GM03348 (cell line): ENCODE measurements at places on chromosomes 2 and 18.
A peak's percentile ranks its signal among the peaks of the same experiment; 100 is the strongest.

DNA sequence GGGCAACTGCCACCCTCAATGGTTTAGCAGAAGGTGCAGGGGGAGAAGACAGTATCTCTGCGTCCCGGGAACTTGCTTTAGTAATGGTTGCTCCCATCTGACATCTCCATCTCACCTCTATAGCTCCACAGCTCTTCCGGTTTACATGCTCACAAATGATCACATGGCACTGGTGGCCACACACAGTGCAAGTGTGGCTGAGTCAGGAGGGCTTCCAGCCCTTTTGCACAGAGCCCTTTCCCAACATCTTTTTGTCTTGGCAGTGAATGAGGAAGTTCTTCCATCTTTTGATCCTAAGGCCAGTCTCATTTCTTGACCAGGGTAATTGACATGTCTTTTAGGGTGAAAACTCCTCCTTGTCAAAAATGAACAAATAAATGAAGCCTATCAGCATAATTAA, 347.7 kb downstream of the LPIN1 start:
- DNase-seq = no peak

DNA sequence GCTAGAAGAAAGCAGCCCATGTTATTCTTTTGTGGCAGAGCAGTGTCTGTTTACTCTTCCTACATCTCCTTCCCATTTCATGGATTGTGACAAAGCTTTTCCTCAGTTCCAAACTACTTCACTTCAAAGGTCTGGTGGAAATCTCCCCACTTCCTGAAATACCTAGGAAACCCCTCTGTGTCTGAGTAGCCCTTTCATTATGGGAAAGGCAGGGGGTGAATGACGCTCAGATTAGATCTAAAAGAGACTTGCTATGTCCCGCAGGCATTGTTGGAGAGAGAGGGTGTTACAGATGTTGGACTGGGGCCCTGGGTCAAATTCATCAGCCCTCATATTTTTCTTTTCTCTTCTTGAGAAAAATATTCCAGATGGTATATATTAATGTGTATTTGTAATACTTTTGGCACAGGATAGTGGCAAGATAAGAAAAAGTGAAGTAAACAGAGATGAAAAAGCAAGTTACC, 675.0 kb downstream of the IRS1 start:
- DNase-seq = no peak

- no peak for DNase-seq
Observed at GRCh38 chr2:6580982-6581381, 284.7 kb downstream of the CMPK2 start.

- DNase-seq = no peak
Observed at GRCh38 chr2:237760506-237761502, 37.8 kb upstream of the RBM44 start.

DNA sequence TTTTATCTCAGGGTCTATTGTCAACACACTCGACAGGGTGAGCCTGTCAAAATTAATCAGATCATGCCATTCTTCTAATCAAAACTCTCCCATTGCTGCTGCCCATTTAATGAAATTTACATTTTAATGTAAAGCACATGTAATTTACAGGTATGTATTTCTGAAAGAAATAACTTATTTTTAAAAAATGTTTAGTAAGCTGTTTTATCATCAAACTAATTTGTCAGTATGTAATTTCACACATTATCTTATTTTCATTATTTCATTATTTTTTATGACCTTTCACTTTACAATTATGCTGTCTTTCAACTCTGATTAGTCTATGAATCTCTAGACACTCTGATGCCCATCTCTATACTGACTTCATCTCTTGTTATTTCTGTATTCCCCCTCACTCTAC, 467.8 kb downstream of the ZNF804A start:
- no peak for DNase-seq

GRCh38 chr2:44836174-44836573, 105.3 kb upstream of the SIX3 start:
- no peak for DNase-seq

- DNase-seq = peak; percentile 1
Observed at GRCh38 chr2:98121149-98121548, 34.2 kb downstream of the VWA3B start.

GRCh38 chr2:226797989-226798421, 1.6 kb downstream of the IRS1 start:
- no peak for DNase-seq

- no peak for DNase-seq
Observed at GRCh38 chr2:108707300-108707699, 12.0 kb upstream of the RANBP2 start.

GRCh38 chr2:74071426-74071825, 76.3 kb downstream of the BOLA3 start:
- no peak for DNase-seq

- DNase-seq = no peak
Observed at GRCh38 chr2:172260336-172260735, 157.6 kb upstream of the DLX2 start.

- no peak for DNase-seq
Observed at GRCh38 chr2:25308599-25308998, 33.1 kb downstream of the DNMT3A start.

- DNase-seq = no peak
Observed at GRCh38 chr2:3041841-3042600, 335.6 kb downstream of the EIPR1 start.

GRCh38 chr2:119478188-119478977, 45.9 kb downstream of the SCTR start:
- no peak for DNase-seq

DNA sequence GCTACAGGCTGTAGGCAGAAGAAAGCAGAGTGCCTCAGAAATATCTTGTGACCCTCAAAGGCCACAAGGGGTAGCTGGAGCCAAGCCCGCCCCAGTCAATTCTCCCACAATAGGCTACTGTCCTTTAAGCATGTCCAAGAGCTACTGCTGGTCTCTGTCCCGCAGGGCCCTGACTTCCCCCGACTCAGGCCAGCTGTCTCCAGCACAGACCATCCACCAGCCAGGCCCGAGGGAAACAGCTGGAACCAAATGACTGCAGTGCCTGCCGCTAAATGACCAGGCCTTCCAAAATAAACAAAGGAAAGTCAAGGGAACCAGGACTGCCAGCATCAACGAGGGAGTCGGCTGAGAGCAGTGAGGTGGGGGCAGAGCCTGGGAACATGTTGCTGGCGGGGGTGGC, 36.7 kb downstream of the MCFD2 start:
- DNase-seq = no peak

DNA sequence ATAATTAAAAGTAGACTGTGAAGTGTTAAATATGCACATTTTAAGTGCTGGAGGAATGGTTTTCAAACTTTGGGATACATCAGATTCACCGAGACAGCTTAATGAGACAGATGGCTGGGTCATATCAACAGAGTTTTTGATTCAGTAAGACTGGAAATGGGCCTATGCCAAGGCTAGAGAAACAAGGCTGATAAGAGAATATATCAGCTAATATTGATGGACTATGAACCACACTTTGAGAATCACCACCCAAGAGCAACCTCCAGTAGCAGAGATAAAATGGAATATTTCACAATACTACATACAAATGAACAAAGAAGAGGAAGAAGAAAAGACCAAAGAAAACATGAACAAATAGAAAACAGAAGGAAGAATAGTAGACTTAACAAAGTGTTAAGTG, 450.2 kb upstream of the KLHL29 start:
- DNase-seq = no peak

GRCh38 chr2:65790676-65790935, 358.2 kb upstream of the SPRED2 start:
- DNase-seq = no peak

- DNase-seq = no peak
Observed at GRCh38 chr2:112024231-112024630, 30.8 kb upstream of the TMEM87B start.

- no peak for DNase-seq
Observed at GRCh38 chr2:46748121-46748520, 167.5 kb downstream of the MCFD2 start.

- DNase-seq = no peak
Observed at GRCh38 chr2:191412353-191412752, 167.1 kb downstream of the MYO1B start.

- DNase-seq = no peak
Observed at GRCh38 chr2:155060896-155061295, 362.4 kb downstream of the KCNJ3 start.

GRCh38 chr18:2851771-2852170, 5.0 kb downstream of the EMILIN2 start:
- no peak for DNase-seq

DNA sequence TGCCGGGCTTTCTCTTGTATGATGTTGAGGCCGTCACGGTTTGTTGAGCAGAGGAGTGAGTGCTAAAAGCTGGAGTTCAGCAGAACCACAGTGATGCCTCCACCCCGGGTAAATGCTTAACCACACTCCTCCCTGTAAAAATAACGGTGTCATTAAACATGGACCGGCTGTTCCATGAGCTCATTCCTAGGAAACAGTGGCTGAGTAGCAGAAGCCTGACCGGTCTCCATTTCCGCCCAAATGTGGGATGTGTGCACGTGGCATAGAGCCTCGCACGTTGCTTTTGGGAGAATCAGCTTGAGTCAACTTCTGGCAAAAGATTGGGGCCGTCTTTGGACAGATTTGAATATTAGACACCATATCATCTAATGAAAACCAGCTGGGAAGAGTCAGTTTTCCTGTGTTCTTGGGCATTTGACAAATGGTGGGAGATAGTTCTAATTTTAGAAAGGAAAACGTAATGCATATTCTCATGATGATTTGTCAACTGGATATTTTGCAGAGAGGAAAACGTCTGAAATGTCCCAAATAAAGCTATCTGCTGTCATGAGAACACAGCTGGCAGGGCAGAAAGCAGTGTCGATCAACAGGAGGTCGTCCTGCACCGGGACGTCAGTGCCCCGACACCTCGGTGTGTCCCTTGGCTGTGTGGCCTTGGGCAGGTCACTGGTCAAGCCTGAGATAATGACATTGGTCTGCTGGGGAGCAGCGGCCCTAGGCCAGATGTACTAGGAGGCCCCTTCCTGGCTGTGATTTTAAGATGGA, 42.4 kb downstream of the LRRFIP1 start:
- peak; percentile 91 for DNase-seq

GRCh38 chr2:161586517-161587167, 37.6 kb upstream of the SLC4A10 start:
- peak; percentile 50 for DNase-seq

GRCh38 chr2:37623971-37624900, 47.2 kb downstream of the CDC42EP3 start:
- DNase-seq = no peak

GRCh38 chr18:8248576-8248975, 360.7 kb upstream of the RAB12 start:
- DNase-seq = no peak

- DNase-seq = no peak
Observed at GRCh38 chr2:708667-709066, 31.5 kb upstream of the TMEM18 start.

- DNase-seq = no peak
Observed at GRCh38 chr2:106098081-106098480, 96.0 kb downstream of the UXS1 start.

GRCh38 chr2:57907411-57907810, 139.2 kb upstream of the VRK2 start:
- DNase-seq = no peak

- DNase-seq = no peak
Observed at GRCh38 chr2:43004879-43005244, 212.5 kb upstream of the HAAO start.

DNA sequence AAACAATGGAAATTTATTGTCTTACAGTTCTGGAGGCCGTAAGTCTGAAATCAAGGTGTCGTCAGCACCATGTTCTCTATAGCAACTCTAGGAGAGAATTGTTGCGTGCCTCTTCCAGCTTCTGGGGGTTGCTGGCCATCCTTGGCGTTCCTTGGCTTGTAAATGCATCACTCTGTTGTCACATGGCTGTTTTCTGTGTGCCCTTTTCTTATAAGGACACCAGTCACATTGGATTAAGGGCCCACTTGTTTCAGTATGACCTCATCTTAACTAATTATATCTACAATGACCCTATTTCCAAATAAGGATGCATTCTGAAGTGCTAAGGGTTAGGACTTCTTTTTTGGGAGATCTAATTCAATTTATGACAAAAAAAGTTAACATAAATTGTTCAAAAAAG, 1.4 kb upstream of the PLEK start:
- no peak for DNase-seq

- no peak for DNase-seq
Observed at GRCh38 chr2:219335373-219335786, 2.8 kb upstream of the RESP18 start.

DNA sequence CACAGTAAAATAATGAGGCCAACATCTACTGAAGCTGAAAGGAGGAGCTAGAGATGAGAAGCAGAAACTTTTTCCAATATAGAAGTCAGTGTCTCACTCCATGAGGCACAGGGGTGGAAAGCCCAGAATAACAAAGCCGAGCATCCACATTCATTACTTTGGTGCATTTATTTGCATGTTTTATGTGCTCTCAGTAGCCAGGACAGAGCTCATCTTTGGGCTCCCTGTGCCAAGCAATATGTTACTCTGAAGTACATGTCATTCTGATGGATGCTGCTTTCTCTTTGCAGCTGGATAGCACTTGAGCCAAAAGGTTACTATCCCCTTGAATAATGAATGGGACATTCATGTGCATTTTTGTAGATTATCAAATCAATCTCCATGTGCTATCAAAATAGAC, 338.6 kb upstream of the SOX11 start:
- no peak for DNase-seq

- DNase-seq = no peak
Observed at GRCh38 chr2:227608561-227609338, 5.9 kb downstream of the SCYGR3 start.

GRCh38 chr2:222311319-222311977, 12.7 kb upstream of the PAX3 start:
- no peak for DNase-seq

DNA sequence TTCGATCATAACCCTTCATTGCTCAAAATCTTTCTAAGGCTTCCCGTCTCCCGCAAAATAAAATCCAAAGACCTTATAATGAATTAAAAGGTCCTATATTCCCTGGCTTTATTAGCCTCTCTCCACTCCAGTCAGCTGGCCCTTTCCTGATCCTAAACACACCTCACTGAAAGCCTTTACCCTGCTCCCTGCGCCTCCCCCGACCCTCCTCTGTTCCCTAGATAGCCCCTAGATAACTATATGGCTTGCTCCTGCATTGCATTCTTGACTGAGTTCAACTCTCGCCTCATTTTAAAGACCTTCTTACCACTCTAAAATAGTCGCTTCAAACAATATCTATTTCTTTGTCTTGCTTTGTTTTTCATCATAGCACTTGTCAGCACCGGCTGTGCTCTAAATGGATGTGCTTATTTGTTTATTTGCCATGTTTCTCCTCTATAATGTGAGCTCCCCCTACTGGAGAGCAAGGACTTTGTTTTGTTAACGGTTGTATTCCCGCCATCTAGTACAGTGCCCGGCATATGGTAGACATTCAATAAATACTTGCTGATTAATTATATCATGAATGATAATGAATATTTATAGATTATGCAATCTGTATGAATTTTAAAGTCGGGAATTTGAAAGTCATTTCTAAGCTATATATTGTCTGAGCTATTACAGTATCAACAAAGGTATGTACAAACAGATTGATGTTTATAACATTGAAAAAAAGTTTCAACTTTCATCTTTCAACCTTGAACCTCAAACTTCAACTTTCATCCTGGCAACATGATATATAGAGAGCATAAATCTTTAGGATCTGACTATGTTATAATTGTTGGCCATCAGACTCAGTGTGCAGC, 32.4 kb upstream of the VIT start:
- peak; percentile 70 for DNase-seq
